Small intestine (tissue), 16 donors: ENCODE measurements at places on chromosomes 12 and 14.

- DNase-seq: no peak
Observed at GRCh38 chr12:113500306-113500675, 28.6 kb upstream of the LHX5 start.

DNA sequence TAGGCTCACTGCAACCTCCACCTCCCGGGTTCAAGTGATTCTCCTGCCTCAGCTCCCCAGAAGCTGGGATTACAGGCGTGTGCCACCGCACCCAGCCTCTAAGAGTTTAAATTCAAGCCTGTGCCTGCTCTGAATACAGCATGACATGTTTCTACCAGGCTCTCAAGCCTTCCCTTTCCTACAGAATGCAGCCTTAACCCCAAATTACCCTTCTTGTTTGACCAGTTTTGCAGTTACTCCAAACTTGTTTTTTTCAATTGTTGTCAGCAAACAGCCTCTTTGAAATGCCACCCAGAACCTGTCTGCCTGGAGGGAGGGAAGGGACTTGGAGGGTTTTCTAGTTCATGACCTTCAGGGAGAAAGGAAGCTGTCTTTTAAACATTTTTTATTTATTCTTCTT lies 15.4 kb downstream of the GLTP start:
- DNase-seq: no peak

- DNase-seq: peak; percentile 14
Observed at GRCh38 chr14:66634876-66635275, 126.9 kb downstream of the GPHN start.

GRCh38 chr12:55972042-55972441 lies 1.8 kb upstream of the RAB5B start:
- peak; percentile 59 for DNase-seq

- DNase-seq: no peak
Observed at GRCh38 chr12:86787419-86787818, 531.2 kb upstream of the MGAT4C start.

GRCh38 chr12:93670104-93670503 lies 7.1 kb upstream of the CRADD start:
- no peak for DNase-seq

- no peak for DNase-seq
Observed at GRCh38 chr12:76152181-76152807, 67.8 kb upstream of the NAP1L1 start.

DNA sequence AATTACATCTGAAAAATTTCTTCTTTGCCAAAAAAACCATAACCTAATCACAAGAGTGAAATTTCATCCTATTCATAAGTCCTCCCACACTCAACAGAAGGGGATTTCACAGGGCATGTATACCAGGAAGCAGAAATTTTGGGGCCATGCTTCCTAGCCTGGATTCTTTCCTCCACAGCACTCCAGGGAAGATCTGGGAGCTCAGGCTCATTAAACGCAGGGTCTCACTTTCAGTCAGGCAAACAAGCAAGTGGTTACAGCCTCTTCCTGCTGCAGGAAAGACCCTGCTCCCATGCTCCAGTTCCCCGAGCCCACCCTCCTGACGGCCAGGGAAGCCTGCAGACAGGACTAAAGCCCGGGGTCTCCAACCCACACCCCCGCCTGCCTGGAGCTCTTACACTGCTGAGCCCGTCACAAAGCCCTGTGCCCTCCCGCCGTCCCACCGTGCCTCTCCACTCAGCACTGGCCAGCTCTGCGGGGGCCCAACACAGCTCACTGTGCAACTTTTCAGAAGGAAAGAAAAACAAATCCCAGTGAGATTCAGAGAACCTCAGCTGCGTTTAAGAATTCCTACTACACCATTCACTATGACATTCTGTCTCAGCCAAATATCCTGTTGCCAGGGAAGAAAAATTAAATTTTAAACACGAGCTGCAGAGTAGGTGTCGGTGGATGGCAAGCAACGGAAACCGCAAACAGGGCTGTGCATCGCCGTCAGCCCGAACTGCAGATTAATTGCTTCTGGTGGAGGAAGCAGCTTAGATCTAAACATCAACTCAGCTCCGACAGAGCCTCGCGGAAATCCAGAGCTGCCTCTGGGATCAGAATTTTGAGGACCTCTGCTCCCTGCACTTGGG lies 106.7 kb upstream of the SFSWAP start:
- DNase-seq: no peak

DNA sequence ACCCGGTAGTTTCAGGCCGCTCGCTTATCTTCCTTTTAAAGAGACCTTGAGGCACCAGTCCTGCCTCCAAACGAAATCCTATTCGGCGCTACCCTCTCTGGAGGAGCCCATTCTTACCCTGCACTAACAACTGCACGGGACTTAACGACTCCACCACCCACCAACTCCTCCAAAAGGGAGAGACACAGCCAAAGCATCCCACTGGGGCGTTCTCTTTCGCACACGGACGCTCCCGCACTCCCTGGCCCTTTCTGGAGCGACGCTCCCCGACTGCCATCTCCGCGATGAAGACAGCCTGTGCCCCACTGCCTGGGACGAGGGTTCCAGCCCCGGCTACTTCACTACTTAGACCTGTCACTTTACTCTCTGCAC lies 650 bp downstream of the GALC start:
- peak; percentile 59 for DNase-seq

- DNase-seq: no peak
Observed at GRCh38 chr14:90456551-90456950, 59.7 kb downstream of the CALM1 start.

GRCh38 chr14:99522457-99522891 lies 41.3 kb downstream of the CCNK start:
- no peak for DNase-seq

- peak; percentile 32 for DNase-seq
Observed at GRCh38 chr12:127480775-127481314, 786.1 kb upstream of the TMEM132C start.

DNA sequence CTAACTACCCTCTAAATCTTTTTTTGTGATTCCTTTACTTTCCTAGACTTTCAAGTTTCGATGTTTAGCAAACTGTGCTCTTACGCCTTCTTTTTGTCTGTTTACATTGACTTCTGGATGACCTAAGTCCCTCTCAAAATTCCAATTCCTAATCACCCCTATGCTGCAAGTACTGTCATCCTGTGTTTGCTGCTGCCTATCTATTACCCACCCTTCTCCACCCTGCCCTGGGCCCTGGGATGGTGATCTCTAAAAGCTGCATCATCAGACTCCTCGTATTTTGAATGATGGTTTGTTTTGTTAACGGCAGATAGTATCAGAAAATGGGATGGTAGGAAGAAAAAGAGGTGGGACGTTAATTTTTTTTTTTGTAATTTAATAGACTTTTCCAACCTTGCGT lies 272.1 kb downstream of the DIO2 start:
- DNase-seq: no peak

DNA sequence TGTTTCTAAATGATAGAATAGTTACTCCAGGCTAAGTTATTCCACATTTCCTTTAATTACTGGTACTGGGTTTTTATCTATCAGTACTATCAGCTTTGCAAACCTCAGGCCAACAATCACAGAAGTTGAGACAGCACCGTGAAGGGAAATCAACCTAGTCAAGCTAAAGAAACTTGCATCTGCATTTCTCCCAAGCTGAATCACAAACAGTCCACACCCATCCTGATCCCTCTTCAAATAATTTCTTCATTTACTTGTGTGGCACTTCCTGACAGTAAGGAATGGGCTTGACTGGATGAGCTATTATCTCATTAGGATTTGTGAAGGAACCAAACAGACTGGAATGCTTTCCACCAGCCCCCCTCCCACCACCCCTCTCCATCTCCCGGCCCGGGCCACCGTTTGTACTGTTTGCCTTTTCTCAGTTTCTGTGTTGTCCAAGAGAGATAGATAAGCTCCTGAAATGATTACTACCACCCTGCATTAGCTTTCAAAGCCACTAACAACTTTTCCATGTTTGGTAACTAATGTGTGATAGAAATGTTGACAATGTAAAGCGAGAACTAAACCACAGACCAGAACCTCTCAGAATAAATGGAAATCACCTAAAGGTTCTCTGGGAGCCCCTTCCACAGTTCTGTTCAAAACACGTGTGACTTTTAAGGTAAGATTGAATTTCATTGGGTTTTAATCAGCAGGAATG lies 236.3 kb downstream of the SLC25A21 start:
- no peak for DNase-seq

- no peak for DNase-seq
Observed at GRCh38 chr14:26775765-26776563, 178.1 kb upstream of the NOVA1 start.

DNA sequence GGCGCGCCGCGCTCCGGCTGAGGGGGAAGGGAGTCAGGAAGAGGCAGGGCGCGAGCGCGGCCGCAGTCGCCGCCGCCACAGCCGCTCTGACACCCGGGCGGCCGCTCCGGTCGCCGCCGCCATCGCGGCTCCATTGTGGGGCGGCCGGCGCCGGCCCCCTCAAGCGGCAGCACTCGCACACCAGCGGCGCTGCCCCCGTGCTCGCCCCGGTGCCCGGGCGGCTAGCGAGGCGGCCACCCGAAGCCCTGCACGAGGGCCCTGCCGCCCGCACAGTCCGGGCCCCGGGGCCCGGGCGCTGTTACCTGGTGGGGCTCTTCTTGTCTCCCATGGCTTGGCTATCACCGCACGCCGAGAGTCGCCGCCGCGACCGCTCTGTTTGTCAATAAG lies 202 bp downstream of the YAF2 start:
- DNase-seq: no peak

GRCh38 chr14:23612802-23613201 lies 23.4 kb upstream of the DHRS2 start:
- DNase-seq: no peak

GRCh38 chr12:131850856-131851559 lies 22.8 kb downstream of the MMP17 start:
- no peak for DNase-seq

DNA sequence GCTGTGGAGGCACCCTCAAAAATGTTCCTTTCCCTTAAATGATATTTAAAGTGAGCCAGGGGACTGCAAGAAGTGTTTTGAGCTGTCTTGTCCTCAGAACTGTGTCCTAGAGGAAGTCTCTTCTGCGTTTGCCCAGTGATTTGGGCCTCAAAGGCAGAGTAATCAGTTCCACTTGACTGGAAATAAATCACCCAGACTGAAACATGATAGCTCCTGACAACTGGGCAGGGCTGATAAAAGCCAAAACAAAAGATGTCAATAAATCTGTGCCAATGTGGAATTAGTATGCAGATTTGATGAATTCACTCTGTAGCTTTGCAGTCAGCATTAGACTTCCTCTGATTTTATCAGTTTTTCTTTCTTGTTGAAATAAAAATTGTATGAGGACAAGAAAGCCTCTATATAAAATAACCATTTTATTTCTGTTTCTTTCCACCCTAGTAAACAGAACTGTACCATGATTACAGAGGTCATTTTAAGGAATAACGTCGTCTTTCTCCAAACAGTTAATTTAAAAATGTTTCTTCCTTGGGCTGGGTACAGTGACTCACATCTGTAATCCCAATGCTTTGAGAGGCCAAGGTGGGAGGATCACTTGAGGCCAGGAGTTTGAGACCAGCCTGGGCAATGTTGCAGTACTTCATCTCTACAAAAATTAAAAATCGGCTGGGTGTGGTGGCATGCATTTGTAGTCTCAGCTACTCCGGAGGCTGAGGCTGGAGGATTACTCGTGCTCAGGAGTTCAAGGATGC lies 180.8 kb downstream of the ERC1 start:
- DNase-seq: peak; percentile 37

- DNase-seq: peak; percentile 97
Observed at GRCh38 chr14:37594238-37594970, 645 bp downstream of the FOXA1 start.

GRCh38 chr12:126454581-126454980 lies 1389.3 kb downstream of the AACS start:
- DNase-seq: no peak

DNA sequence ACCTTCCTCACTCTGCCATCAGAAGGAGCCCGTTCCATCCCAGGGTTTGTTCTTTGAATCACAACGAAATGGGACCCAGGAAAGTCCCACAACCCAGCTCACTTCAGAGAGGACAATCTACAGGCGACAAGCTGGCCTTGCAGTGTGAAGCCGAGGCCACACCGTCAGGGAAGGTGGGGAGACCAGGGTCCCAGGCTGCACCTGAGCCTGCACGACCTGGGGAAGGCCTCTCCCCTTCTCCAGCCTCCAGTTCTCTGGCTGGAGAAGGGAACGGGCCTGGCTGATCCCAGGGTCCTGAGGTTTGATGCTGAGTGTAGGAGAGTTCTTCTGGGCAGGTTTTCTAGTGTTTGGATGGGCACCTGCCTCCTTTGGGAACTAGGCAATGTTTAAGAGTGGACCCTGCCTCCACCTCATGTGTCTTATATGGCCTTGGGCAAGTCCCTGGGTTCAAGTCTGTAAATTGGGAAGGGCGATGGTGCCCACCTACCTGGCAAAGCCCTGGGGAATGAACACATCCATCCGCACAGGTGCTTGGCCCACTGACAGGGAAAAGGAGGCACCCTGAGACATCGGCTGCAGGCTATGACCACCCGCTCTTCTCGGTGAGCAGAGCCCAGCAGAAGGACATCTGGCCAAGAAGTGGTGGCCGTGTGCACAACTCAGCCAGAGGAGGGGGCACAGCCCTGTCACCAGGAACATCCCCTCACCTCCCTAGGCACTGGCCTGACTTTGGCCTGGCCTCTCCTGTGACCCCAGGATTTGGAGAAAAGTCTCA lies 77.9 kb upstream of the BCL11B start:
- no peak for DNase-seq

DNA sequence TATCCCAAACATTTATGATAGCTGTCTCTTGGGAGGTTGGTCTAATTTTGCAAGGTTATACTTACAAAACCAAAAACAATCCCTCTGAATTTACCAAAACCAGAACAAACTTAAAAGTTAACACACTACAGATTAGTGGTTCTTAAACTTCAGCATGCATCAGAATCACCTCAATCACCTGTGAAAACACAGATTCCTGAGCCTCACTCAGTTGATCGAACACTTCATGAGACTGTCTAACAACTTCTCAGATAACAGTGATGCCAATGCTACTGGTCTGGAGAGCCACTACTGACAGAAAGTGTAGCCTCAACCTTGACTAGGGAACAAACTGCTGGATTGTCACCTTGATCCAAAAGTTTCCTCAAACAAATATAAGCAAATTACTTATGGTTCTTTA lies 44.2 kb downstream of the ATP2B1 start:
- DNase-seq: no peak

DNA sequence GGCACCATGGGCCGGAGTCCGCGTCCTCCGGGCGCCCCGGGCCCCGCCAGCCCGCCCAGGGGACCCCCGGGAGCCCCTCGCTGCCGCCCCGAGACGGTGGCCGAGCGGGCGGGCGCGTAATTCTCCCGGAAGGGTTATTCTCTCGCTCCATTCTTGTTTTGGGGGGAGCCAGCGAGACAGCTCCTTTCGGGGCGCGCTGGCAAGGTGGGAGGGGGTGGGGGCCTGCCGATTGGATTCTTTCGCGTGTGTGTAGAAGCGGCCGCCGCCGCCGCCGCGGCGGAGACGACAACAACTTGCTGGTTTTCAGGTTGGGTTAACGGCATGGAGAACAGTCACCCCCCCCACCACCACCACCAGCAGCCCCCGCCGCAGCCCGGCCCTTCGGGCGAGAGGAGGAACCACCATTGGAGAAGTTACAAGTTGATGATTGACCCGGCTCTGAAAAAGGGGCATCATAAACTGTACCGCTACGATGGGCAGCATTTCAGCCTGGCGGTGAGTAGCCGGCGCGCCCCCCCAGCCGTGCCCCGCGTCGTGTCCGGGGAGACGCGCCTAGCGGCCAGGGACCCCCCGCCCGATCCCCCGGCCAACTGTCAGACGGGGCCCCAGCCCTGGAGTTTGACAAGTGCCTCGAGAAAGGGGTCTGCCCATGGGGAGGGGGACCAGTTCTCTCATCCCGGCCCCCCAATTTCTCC lies 755 bp downstream of the SETD1B start:
- peak; percentile 34 for DNase-seq
